CD4-positive, alpha-beta T cell treated with Interleukin-12 subunit alpha and Interleukin-12 subunit beta, for 1 hour (primary cell): ENCODE measurements at places on chromosomes 1 and 21.

GRCh38 chr1:5758859-5759578, 233.2 kb downstream of the NPHP4 start:
- DNase-seq = no peak

DNA sequence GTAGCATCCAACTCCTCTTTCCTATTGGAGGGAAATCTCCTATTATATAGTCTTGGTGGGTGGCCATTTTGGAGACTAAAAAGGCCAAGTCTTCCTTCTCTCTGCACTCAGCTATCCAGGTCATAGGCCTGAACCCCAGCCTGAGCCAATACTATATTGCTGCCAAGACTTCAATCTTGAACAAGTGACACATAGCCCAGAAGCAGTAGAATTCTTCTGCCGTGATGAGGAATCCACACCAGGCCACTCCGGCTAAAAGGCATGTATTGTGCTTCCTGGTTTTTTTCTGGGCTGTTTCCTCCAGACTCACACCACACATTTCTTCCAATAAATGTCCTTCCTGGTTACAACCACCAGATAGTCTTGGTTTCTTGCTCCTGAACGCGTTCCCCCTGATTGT, 43.0 kb downstream of the ATF3 start:
- no peak for DNase-seq

DNA sequence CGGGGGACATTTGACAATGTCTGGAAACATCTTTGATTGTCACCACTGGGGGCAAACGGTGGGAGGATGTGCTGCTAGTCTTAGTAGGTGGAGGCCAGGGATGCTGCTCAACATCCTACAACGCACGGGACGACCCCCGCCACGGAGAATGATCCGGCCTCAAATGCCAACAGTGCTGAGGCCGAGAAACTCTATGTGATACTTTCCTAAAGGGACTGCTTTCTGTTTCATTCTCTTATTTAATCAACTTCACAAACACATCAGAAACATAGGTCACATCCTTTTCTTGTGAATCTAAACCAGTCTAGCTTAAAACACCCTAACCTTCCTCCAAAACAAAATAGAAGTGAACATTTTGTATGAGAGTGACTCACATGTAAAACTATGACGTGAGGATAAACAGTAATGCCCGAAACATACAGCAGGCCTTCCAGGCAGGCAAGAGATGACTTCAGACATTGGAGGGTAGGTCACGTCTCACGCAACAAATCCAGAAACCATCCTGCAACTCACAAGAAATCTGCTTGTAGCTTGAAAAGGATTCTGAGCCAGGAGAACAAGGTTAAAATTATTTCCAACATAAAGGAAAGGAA, 37.2 kb upstream of the ETS2 start:
- peak; percentile 29 for DNase-seq

GRCh38 chr1:200343874-200344273, 66.0 kb downstream of the ZNF281 start:
- DNase-seq = no peak

DNA sequence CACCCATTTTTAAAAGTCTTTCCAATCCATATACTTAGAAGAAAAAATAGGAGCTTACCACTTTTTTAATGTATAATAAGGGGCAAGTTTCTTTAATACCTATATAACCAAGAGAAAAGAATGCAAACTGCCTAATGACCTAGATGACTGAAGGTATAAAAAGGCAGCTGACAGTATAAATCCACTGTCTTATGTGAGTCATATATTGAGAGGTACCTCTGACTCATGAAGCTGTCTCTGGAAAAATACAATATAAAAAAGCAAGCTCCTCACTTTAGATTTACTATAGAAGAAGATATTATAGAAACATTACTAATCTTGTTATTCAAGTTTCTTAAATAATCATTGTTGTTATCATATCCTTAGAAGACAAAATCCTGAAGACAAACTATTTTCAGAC, 144.2 kb downstream of the VAV3 start:
- DNase-seq = no peak

DNA sequence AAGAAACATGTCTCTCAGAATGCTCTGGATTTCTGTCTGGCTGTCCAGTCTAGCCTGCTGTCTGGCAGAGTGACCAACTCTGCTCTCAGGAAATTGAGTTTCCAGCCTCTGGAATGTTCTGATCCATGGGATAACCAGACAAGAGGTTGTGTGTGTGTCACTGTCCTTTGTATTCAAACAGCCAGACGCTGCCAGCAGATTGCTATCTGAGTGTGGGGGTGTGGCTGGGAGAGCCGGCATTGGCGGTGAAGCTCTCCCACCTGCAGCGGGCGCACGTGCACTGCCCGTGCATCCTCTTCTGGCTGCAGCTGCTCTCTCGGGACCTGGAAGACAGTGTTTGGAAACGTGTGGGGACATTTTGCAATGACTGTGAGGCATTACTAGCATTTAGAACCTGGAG, 26.1 kb downstream of the PKP1 start:
- no peak for DNase-seq

DNA sequence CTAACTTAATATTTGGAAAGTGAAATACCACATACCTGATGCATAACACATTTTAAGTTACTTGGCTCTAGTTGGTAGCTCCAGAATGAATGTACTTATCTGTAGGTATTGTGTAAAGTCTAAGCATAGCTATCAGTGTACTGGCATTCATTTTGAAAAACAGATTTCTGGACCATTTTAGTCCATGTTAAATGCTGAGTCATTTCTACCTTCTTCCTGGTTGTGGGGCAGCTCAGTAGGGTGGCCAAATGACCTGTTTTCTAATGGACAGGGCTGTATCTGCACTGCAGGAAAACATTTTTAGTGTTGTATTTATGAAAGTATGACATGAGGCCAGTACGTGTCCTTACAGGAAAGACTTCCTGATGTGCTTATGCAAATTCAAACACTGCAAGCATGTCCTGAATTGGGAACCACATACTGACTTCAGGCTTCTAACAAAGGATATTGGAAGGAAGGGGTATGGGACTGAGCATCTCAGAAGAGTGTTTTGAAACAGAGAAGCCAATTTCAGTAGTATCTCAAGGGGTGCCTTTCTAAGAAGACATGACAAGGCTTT, 300.3 kb upstream of the B3GALT2 start:
- DNase-seq = no peak

- no peak for DNase-seq
These were observed 94.1 kb downstream of the RPE65 start for GRCh38 chr1:68355614-68356013.
